ENCODE measurements at places on chromosomes 13 and 19.
A peak's percentile ranks its signal among the peaks of the same experiment; 100 is the strongest.

GRCh38 chr19:12777217-12778016 lies 2.1 kb upstream of the HOOK2 start:
- peak; percentile 82 for DNase-seq

- peak; percentile 49 for DNase-seq
These were observed 36.5 kb downstream of the SPTBN4 start for GRCh38 chr19:40503320-40503695.

- peak; percentile 63 for DNase-seq
These were observed 485 bp downstream of the CRYL1 start for GRCh38 chr13:20525144-20525600.

GRCh38 chr19:34368338-34368737 lies 3.3 kb downstream of the GPI start:
- no peak for DNase-seq

DNA sequence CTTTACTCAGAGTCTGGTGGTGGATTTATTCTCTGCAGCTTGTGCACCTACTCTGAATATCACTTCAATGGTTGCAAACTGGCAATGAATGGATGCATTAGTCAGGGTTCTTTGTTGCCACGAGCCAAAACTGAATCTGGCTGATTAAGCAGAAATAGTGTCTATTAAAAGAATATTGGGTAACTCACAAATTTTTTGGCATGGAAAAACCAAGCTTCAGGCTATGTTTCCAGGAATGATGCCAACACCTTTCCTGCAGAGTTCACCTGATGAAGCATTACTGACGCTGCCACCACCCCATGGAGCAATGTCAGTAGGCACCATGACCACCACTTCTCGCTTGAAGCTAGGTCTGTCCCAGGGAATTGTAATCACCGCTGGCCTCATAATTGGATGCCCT lies 597.8 kb upstream of the SLC10A2 start:
- no peak for DNase-seq

GRCh38 chr13:75855847-75856246 lies 219.7 kb downstream of the LMO7 start:
- DNase-seq = no peak

GRCh38 chr19:8257052-8257443 lies 47.9 kb downstream of the CERS4 start:
- DNase-seq = peak; percentile 36

DNA sequence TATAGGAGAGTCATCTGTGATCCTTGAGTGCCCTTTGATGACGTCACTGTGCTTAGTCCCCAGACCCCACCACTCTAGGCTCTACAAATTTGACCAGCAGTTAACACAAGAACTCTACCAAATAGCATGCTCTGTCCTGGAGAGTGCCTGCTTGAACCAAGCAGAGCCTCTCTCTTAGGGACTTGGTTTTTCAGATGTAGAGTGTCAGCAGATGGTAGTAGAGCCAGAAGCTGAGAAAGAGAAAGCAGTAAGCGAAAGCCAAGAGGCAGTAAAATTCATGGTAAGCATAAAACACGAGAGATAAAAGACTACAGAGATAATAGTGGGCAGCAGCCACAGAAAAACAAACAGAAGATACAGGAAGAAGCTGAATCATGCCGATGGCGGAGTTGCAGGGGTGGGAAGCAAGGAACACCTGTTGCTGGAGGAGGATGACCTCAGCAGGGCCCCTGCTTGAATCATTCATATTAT lies 193.3 kb downstream of the SLC7A1 start:
- DNase-seq = no peak

DNA sequence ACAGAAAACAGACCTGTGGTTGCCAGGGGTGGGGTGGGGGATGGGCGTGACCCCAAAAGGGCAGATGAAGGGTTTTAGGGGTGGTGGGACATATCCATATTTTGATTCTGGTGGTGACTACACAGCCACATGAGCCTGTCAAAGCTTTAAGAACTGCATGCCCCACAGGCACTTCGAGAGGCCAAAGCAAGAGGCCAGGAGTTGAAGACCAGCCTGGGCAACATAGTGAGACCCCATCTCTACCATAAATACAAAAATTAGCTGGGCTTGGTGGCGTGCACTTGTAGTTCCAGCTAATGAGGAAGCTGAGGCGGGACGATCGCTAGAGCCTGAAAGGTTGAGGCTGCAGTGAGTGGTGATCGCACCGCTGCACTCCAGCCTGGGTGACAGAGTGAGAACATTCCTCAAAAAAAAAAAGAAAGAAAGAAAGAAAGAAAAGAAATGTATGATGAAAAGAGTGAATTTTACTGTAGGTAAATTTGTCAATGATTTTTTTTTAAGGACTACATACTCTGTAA lies 18.9 kb upstream of the BCL3 start:
- no peak for DNase-seq

DNA sequence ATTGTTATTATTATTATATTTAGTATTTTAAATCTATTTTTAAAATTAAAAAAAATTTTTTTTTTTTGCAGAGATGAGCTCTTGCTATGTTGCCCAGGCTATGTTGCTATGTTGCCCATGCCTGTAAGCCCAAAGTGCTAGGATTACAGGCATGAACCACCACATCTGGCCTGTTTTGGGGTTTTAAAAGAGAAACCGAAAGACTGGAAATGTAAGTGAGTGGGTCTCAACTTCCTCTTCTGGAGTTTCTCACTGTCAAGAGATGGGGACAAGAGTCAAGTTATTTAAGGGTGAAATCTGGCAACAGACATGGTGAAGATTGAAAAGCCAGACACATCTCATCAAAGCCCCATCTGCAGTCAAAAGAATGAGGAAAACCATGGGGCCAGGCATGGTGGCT lies 4.2 kb upstream of the OR7G3 start:
- DNase-seq = no peak

GRCh38 chr19:11463391-11463790 lies 17.5 kb downstream of the ELAVL3 start:
- DNase-seq = no peak

DNA sequence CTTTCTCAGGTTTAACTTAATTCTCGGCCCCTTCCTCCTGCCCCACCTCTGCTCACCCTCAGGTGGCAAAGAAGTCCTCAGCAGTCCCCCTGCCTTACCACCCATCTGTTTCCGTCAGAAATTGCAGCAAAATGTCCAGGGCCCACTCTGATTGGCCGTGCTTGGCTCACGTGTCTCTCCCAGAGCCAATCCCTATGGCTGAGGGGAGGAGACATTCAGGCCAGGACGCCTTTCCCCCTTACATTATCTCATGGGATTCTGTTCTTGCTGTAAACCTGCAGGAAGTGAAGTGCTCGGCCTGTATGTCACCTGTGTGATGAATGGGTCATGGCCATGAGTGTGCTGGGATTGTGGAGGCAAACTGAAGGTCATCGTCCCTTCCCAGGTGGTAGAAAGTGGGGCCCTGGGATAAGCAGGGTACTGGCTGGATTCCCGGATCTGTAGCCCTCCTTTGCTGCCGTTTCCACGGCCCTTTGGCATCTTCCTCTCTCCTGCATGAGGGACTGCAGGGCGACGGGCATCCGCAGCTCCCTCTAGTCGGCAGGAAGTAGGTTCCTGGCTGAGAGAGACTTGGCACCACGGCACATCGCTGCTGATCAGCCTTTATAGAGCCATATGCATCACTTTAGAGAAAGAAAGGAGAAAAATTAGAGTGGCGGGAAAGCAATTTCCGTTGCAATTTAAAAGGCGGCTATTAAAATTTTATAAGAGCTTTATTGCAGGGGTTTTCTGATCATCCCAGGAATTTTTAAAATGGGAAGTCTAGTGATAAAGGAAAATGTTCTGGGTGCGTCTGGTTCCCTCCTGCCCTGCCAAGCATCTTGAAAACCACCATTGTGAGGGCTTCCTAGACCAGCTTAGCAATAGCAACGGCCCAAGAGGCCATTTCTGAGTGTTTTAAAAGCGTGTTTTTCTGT lies 118.2 kb downstream of the SIPA1L3 start:
- no peak for DNase-seq

DNA sequence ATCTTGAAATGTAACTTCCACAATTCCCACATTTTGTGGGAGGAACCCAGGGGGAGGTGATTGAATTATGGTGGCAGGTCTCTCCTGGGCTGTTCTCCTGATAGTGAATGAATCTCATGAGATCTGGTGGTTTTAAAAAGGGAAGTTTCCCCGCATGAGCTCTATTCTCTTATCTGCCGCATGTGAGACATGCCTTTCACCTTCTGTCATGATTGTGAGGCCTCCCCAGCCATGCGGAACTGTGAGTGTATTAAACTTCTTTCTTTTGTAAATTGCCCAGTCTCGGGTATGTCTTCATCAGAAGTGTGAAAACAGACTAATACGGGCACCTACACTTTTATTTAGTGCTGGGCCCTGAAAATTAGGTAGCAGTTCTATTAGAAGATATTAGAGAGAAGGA lies 45.8 kb downstream of the TNFSF13B start:
- DNase-seq = no peak

DNA sequence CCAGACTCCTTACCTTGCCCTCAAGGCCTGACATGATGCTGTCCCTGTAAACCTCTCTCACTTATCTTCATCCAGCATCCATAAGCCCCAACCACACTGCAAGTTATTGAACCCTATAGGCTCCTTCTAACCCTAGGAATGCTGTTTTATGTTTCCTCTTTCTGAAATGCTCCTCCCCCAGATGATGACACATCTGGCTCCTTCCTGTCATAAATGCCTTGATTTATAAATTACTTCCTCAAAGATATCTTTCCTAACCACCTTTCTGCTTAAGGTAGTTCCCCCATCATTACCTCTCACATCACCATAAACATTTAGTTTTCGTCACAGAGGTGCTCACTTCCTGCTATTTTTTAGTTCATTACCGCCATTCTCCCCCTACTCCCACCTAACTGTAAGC lies 12.3 kb downstream of the RUBCNL start:
- DNase-seq = no peak

DNA sequence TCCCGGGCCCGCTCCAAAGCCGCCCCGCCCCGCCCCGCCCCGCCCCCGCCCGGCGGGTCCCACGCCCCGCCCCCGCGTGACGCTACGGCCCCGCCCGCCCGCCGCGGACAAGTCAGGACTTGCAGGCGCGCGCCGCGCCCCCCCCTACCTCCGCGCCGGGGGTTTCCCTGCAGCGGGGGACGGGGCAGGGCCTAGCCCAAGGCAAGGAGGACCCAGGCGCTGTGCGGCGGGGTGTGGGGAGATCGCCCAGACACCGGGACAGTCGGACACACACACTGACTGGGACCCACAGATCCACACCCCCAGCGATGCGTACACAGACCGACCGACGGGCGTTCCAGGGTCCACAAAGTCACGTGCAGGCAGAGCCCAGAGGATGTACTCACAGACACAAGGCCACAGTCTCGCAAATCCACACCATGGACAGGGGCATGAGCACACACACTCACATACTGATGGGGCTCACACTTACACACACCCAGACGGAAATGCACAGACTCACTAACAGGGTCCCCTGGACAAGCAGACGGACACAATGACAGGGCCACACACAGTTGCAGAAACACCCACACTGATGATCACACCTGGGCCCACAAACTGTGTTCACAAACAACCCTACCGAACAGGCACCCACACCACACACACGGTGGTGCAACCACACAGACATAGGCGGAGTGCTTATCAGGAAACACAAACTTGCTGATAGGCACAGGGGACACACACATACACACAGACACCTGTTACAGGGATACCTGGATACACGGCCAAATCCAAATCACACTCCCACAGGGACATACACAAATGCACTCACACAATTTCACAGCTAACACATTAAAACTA lies 436 bp upstream of the BBC3 start:
- peak; percentile 93 for DNase-seq

DNA sequence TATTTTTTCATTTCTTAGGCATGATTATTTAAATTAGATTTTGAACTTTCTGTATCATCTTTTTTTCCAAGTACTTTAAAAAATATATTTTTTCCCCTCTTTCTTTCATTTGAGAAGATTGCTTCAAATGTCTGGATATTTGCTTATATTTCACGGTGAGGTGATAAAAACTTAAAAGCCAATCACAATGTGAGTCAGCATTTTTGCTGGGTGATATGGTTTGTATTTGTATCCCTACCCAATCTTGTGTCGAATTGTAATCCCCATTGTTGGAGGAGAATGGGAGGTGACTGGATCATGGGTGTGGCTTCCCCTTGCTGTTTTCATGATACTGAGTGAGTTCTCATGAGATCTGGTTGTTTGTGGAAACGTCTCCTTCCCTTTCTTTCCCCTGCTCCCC lies 320.5 kb downstream of the OXGR1 start:
- DNase-seq = no peak

DNA sequence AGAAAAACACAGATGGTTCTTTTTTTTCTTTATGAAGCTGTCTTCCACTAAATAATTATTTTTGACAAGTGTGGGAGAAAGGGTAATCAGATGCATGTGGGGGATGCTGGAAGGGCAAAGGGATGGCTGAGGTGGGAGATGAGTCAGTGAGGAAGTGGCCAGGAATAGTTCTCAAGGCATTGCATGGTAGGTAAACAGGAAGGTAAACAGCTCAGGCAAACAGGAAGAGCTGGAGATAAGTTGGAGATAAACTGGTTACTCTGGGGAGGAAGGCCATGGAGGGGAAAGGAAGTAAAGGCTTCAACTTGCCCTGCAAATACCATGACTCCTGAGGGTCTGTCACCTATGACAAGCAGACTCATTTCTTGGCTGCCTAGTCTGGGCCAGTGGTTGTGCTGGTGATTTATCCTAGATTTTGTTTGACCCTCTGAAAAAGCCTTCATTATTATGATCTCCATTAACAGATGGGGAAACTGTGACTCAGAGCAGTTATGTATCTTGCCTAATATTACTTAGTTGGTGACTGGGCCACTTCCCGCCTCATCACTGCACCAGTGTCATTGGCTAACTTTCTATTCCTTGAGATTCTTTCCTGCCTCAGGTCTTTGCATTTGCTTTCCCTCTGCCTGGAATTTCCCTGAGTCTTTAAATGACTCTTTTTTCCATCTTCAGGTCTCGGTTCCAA lies 17.1 kb downstream of the ACTL9 start:
- no peak for DNase-seq

GRCh38 chr13:27953676-27954405 lies 15.3 kb downstream of the CDX2 start:
- peak; percentile 82 for DNase-seq

GRCh38 chr13:39823063-39823713 lies 167.7 kb downstream of the COG6 start:
- no peak for DNase-seq

DNA sequence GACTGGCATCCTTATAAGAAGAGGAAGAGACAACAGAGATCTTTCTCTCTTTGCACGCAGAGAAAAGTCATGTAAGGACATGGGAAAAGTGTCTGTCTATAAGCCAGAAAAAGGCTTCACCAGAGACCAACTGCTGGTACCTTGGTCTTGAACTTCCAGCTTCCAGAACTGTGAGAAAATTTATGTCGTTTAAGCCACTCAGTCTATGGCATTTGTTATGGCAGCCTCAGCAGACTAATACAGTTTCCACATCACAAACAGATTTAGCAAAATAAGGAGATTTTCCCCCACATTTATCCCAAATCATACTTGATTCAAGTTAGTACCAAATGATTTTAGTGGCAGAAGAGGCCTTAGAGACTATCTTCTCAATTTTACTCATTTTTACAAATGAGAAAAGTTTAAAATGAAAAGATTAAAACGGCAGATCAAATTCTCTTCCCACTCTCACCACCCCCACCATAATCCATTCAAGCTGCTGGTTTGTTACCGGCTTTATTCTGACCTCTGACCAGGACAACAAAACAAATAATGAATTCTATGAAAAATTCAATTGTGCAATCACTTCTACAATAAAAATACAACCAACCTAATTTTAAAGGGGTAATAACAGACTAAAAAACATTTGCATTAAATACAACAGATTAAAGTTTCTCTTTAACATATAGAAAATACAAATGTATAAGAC lies 316.3 kb downstream of the TBC1D4 start:
- no peak for DNase-seq

- no peak for DNase-seq
These were observed 19.6 kb downstream of the MBNL2 start for GRCh38 chr13:97241761-97242160.
